ENCODE measurements at places on chromosomes 2 and 18.

DNA sequence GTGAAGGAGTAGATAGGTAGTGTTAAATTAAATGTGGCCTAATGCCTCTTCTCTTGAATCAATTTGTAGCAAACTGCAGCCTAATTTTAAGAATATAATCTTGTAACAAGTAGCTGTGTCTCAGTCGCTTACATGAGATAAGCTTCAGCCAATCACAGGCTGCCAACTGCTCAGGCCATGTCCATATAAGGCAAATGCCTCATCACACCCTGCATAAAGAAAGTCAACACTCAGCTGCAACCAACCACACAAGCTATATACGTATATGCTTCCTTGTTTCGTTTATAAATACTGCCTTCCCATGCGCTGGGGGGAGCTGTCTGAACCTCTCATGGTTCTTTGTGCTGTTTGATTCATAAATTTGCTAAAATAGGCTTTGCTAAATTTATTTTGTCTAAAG is 476.3 kb downstream of the TRIB2 start:
- no peak for DNase-seq

GRCh38 chr18:79348066-79348465 is 47.7 kb upstream of the NFATC1 start:
- DNase-seq: no peak

- DNase-seq: no peak
Measured at GRCh38 chr2:147663153-147663961, 181.5 kb upstream of the ACVR2A start.

DNA sequence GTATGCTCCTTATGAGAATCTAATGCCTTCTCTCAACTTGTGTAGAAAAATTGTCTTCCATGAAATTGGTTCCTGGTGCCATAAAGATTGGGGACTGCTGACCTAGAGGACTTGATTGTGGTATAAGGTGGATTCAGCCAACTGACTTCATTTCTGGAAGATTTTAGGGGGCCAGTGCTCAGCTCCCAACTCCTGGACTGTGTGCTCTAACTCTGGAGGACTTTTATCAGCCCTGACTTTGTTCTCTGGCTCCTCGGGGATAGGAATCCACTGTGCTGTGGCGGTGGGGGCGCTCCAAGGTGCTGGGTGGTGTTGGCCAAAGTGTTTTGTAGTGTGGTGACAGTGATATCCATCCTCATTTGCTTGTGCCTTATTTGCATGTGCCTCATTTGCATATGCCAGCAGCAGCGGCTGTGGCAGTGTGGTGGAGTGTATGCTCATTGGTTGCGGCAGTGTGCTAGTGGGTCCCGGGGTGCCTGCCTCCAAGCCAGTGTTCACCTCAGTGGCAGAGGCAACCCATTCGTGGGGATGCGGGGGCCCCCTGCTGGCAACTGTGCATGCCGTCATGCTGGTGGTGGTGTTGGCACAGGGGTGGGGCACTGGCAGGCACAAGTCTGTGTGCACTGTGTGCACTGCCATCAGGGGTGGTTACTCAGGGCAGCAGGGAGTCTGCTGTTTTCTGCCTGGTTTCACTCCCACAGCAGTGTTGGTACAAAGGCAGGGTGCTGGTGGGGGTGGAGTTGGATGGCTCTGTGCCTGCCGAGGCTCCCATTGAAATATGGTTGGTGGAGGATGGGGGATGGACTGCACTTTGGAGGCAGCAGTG is 19.6 kb downstream of the EHBP1 start:
- no peak for DNase-seq

- DNase-seq: no peak
Measured at GRCh38 chr2:238816291-238816690, 31.6 kb upstream of the TWIST2 start.

DNA sequence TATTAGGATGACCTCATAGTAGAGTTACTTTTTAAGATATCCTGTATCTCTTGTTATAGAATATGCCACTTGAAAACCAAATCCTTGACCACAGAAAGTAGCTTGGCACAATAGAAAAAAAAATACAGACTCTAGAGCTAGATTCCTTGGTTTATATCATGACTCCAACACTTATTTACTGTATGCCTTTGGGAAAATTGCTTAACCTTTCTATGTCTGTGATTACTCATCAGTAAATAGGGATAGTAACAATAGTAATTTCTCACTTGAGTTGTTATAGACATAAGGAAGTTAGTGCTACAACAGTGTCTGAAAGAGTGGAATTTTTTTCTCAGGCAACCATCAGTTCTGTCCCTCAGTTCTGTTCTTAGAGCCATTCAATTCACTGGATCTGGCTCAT is 193.8 kb downstream of the GULP1 start:
- no peak for DNase-seq

- DNase-seq: no peak
Measured at GRCh38 chr18:27861539-27861938, 315.4 kb downstream of the CDH2 start.

- DNase-seq: no peak
Measured at GRCh38 chr2:26273501-26273900, 28.8 kb downstream of the HADHB start.

GRCh38 chr18:31203096-31203793 is 40.6 kb upstream of the DSC1 start:
- DNase-seq: no peak

GRCh38 chr18:8049147-8049546 is 482.0 kb downstream of the PTPRM start:
- DNase-seq: no peak

GRCh38 chr2:110816404-110817365 is 84.3 kb downstream of the ACOXL start:
- DNase-seq: no peak

- DNase-seq: no peak
Measured at GRCh38 chr2:16149349-16150243, 209.2 kb downstream of the MYCN start.

DNA sequence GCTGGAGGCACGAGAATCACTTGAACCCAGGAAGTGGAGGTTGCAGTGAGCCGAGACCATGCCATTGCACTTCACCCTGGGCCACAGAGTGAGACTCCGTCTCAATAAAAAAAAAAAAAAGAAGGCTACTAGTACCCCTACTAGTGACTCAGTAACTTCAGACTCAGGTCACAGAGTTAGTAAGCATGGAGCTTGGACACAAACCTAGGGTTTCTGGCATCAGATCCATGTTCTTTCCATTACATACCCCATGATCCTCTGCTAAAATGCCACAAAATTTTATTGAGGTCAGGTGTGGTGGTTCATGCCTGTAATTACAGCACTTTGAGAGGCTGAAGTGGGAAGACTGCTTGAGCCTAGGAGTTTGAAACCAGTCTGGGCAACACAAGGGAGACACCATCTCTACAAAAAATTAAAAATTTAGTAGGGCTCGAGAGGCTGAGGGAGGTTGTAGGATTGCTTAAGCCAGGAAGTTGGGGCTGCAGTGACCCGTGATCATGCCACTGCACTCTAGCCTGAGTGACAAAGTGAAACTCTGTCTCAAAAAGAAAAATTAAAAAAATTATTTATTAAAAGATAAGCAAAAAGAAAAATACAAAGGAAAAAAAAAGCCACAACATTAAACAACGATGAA is 45.1 kb downstream of the DHX57 start:
- no peak for DNase-seq

GRCh38 chr18:34817636-34818035 is 107.5 kb downstream of the DTNA start:
- no peak for DNase-seq

DNA sequence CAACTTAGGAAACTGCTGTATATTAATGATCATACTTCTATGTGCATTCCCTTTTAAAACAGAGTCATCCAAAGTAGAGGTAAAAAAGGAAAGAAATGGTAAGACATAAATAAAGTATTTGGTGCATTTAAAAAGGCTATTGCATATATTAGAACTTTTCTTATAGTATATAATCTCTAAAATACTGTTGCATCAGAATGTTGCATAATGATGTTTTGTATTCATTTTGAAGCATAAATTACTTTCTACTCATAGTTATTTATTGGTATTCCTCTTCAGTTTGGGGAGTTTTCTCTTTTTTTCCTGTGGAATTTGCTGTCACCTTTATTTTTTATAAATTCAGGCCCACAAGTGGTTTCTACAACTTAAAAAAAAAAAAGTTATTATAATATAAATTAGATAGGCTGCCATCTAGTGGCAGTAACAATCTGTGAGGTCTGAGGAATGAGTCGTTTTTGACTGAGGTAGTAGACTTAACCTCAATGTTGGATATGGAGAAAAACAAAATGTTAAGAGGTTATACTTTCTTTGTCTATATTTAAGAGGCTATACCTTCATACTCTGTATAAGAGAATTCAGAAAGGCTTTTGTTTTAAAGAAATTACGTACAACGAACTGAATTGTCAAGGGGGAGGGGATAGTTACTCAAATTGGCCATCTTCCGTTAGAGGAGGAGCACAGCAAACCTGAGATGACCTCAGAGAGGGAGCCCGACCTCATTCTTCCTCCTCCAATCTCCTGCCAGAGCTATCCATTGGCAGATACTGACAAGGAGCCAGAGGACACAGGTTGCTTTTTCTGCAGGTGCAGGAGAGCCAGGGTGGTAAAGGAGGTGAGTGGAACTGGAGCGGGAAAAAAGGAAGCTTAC is 23.8 kb downstream of the ANKAR start:
- no peak for DNase-seq

GRCh38 chr2:10592652-10593051 is 97.1 kb downstream of the NOL10 start:
- DNase-seq: no peak

DNA sequence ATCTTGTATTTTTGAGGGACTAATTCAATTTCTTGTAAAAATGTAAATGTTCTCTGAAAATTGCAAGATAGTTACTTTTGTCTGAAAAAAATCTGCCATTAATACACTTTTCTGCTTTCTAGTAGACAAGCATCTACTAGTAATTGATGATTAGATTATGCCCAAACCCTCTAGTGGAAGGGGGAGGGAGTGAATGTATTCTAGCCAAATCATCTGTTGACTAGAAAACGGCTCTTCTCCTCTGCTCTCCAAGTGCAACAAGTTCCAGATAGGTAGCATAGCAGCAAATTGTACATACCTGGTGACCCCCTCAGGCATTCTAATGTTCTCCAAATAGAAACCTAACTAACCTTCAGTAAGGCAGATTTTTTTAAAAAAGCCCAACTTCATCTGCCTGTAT is 58.6 kb downstream of the RELCH start:
- DNase-seq: no peak

DNA sequence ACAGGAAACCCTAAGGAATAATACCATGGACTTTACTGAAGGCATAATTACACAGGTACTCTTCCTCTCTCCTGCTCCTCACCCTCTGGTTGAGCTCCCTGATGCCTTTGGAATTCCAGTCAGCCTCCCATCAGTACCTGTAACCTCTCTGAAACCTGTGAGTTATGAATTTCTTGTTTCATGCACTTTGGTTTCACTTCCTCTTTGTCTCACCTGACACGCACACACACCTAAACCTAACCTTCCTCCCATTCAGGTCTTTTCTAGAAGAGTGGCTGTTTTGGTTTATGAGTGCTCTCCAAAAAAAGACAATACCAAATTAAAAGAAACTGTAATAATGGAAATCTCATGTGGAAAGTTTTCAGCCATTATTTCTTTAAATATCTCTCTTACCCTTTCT is 451.3 kb upstream of the VWC2L start:
- DNase-seq: no peak

GRCh38 chr2:42156721-42157120 is 12.4 kb upstream of the EML4 start:
- DNase-seq: no peak

Data from stimulated activated CD8-positive, alpha-beta memory T cell treated with anti-CD3 and anti-CD28 coated beads, Interleukin-15, amount 100 ng/mL, for 48 hours (primary cell).